ENCODE measurements at places on chromosomes 3 and 15.

DNA sequence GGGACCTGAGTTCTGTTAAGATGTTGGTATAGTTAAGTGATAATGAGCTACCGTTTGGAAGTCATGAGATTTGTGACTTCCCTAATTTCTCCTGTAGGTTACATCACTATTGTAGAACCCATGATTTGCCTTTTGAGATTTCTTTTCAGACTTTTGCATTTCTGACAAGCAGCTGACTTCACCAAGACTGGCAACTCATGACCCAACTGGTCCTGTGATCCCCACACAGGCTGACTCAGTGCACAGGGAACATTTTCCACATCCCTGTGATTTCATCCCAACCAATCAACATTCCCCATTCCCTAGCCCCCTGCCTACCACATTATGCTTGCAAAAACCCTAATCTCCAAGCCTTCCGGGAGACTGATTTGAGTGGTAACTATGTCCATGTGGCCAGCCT lies 242.1 kb upstream of the PDZRN3 start:
- no peak for DNase-seq

DNA sequence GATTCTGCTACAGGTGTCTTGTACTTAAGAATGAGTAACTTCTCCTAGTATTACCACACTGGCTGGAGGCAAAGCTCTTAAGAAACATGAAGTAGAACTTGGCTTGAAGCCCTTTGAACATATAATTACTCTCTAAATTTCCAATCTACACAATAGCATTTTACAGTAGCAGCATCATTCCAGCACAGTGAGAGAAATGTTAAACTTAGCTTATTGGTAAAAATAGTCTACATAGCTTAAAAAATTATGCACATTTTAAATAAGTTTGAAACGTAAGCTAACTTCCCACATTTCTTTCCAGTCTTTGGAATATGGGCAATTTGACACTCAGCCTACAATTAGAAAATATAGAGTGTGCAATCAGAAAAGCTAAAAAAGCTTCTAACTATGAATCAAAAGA lies 32.8 kb upstream of the TOP2B start:
- no peak for DNase-seq

GRCh38 chr3:179929091-179929529 lies 107.6 kb downstream of the PEX5L start:
- peak; percentile 1 for DNase-seq

DNA sequence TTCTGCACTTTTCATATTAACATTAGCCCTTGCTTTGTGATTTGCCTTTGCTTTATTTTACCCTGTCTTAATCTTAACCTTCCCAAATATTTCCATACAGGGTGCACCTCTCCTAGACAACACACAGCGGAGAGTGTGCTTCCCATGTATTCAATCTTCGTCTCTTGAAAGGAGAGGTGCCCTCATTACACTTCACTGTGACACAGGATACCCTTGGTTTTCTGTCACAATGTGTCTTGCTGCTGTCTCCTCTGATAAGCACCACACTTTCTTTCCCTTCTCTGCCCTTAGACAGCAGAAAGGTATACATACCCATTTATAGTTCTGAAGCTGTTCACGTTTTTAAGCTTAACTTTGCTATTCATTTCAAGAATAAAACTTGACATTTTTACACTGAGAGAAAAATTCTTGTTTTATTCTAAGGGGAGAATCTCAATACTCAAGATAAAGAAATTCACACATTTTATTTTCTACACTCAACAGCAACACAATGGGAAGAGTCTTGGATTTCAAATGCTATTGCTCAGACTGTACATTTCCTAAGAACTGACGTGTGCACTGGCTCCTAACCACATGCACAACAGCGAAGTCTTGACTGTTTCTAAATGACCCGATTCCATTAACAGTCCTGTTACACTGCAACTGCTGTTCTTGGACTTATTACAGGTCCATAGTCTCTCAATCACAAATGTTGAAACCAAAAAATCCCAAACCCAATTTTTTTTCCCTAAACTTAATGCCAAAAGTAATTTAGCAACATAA lies 21.1 kb downstream of the ZXDC start:
- DNase-seq, result no peak

GRCh38 chr15:45399381-45400212 lies 21.3 kb upstream of the GATM start:
- DNase-seq, result no peak
